RPMI8226 (cell line): ENCODE measurements at places on chromosomes 5 and 9.
A peak's percentile ranks its signal among the peaks of the same experiment; 100 is the strongest.

DNA sequence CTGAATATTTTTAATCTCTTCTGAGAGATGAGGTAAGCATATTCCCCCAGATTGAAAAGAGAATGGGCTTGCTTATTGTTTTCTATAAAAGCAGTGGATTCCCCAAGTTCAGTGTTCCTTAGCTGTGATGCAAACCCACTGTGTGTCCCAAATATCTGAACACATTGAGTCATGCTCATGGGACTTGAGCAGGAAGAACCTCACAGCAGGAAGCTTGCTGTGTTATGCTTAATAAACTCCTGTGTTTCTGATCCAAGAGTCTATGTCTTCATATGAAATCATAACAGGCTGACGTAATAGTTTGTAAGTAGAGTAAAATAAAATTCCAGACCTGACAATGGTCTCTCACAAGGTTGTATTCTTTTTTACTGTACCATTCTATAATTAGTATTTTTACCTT lies 24.8 kb upstream of the LOX start:
- DNase-seq: no peak

- DNase-seq: no peak
Observed at GRCh38 chr9:134945509-134946275, 28.0 kb upstream of the FCN1 start.

DNA sequence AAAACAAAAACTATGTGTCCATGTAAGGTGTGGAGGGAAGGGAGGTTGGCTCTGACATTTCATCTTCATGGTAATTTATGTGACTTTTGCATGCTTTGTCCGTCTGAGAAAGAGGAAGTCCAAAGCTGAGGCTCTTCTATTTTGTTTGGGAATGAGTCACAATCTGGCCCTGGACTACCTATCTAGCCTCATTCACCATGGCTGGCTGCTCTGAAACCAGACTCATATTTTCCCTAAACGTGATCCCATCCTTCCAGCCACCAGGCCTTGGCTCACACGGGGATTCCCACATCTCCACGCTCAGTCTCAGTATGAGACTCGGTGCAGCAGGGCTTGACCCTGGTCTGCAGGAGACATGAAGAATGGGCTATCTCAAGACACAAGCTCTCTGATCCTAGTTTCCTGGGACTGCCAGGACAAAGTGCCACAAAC lies 672.8 kb downstream of the ACTL7B start:
- DNase-seq: no peak

DNA sequence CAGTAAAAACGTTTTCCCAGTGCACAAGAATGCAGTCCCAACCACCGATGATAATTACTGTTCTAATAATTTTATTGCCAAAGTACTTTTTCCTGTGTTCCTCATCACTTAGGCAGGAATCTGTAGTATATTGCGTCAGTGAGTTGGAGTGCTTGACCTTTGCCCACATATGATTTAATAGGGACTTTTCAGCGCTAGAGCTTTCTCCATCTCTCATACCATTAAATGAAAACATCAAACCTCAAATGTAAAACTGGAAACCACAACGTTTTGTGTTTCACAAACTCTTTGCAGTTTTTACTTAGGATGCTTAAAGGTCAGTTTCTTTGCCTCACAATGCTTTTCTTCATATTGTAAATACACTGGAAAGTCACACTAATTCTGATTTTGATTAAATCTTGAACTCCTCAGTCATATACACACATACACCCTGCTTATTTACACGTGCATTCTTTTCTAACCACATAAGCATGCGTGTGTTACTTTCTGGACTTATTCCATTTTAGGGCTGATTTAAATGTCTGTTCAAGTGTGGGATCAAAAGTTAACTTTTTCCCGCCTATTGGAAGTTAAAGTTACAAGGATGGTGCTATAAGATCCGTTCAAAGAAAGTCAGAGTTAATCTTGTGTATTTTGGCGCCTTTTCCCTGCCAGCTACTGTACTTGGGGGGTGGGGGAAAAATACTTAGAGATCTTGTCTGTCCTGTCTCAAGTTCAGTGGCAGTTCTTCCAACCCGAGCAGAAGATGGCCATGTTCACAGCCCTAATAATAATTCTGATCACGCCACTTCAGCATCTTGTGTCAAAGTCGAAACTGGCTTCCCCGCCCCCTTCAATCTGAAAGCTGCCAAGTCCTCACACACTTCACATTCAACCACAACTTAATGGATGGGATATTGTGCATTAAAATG lies 6.6 kb upstream of the NFIB start:
- peak; percentile 38 for DNase-seq

DNA sequence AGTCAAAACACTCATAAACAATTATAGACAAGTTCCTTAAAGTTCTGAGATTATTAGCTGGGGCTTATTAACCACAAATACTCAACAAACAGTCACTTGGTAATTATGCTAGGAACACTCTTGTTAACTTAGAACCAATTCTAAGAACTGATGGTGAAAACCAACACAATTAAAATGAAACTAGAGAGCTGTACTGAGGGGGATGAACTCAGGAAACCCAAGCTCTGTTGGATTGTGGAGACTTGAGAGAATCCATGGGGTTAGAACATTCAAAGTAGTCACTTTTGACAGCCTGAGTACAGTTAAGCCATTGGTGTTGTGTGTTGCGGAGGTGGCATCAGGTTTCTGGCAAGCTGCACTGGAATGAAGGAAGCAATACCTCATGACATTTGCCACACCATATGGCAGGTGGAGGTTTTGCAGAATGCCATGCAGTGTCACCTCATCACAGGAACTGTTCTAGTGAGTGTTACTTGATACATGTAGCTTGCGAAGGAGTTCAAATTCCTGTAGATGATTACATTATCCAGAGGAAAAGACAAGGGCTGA lies 480.9 kb upstream of the CD180 start:
- DNase-seq: no peak

DNA sequence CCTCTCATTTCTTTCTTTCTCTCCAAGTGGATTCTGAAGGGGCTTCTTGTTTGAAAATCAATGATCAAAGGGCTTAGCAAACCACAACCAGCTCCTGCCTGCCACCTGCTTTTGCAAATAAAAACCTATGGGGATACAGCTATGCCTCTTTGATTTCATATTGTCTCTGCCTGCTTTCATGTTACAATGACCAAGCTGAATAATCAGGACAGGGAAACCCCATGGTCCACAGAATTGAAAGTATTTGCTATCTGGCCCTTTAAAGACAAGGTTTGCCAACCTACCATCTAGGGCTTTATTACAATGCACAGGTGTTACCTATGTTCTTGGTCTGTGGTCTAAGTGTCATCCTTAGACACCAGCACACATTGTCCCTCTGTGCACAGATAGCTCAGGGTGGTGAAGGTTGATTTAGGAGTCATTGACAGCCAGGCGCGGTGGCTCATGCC lies 28.8 kb upstream of the PLIN2 start:
- DNase-seq: no peak

GRCh38 chr5:2136728-2137333 lies 254.1 kb upstream of the IRX4 start:
- no peak for DNase-seq

- no peak for DNase-seq
Observed at GRCh38 chr5:143231973-143232812, 171.3 kb downstream of the NR3C1 start.

DNA sequence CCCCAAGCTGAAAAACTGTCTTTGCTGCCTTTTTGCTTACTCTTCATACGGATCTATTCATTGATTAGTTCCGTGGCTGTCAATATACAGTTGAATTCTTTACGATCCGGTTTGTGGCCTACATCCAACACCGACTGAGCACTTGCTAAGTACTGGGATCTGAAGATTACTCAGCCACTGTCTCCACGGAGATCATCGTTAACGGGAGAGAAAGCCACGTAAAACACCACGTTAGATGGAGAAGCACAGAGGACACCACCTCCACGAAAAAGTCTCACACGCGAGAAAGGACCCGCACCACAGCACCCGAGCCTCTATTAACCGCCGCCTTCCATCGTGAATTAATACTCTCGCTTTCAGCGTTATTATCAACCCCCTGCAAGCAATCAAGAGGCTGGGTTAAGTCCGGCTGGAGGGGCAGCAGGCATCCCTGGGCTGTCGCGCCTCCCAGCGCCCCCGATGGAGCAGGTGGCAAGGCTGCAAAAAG lies 650 bp downstream of the ELP1 start:
- peak; percentile 4 for DNase-seq

GRCh38 chr5:174760721-174761120 lies 36.3 kb downstream of the MSX2 start:
- DNase-seq: no peak
